ENCODE measurements at places on chromosomes 11 and 22.

DNA sequence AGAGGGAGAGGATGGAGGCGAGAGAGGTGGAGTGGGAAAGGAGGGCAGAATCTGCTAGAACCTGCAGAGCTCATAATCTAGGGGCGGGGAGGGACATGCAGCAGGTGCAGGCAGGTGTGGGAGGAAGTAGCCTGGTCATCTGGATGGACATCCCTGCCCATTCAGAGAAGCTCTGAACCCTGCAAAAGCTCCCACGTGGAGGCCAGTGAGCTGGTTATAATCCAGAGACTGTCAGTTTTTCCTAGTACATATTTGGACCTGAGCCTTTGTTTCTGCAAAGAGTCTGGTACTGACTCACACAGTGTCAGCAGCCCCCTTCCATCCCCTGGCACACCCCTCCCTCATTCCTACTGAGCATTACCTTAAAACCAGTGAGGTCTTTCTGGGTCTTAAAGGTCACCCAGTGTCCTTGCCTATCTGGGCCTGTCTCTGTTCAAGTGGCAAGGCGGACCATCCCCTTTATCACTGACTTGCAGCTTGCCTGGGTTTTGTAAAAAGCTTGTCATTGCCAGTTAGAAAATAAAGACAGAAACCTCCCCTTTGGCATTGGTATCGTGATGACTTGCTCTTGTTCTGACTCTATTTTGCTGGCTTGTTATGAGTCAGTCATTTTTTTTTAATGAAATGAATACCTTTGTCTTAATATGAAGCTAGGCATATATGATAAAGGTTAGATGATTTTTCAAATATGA lies 26.1 kb downstream of the PTPRJ start:
- peak; percentile 42 for ATAC-seq

GRCh38 chr11:32786811-32787210 lies 7.7 kb downstream of the CCDC73 start:
- ATAC-seq, result no peak

GRCh38 chr11:1820463-1821325 lies 14.1 kb upstream of the SYT8 start:
- ATAC-seq, result no peak

DNA sequence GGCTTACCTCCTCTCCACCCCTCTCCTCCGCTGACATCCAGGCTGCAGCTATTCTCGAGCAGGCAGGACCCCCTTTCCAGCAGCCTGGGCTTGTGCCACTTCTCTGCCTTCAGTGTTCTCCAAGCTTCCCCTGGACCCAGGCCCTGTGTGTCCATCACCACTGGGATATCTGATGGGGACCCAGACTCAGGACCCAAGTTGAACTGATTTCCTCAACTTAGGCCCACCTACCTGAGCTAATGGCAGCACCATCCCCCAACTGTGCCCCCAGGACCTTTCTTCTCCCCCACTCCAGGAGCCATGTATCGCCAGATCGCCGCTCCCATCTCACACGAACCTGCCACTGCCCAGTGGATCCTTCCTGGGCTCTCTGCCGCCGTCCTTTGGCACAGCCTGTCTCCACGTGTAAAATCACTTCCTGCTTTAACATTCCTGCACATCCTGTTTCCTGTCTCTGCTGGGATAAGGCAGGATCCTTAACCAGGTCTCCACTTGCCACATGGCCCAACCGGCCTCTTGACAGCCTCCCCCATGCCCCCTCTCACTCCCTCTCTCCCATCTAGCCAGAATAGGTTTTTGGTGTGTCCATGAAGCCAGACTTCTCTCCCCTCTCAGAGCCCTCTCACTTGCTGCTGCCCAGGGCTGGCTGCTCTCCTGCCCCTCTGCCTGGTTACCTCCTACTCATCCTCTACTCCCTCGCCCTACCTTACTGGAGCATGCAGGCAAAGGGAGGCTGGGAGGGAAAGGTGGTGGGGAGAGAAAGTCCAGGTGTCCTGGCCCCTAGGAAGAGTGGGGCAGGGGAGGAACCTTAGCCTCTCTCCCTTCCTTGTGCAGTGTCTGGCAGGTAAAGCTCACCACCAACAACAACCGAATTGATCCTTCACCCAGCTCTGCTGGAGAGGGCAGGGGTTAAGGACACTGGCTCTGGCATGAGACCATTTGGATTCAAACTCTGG lies 9.4 kb downstream of the SPATA19 start:
- ATAC-seq, result peak; percentile 22

GRCh38 chr11:117733316-117733715 lies 63.7 kb downstream of the DSCAML1 start:
- ATAC-seq, result no peak

DNA sequence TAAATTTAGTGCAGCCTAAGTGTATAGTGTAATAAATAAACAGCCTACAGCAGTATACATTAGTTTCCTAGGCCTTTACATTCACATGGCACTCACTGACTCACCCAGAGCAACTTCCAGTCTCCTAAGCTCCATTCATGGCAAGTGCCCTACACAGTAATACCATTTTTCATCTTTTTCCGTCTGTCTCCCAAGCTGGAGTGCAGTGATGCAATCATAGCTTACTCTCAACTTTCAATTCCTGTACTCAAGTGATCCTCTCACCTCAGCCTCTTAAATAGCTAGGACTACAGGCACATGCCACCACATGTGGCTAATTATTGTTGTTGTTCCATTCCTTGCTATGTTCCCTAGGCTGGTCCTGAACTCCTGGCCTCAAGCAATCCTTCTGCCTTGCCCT lies 54.4 kb downstream of the FCHSD2 start:
- no peak for ATAC-seq

- ATAC-seq, result no peak
These were observed 549.3 kb downstream of the METTL15 start for GRCh38 chr11:28657378-28658030.

DNA sequence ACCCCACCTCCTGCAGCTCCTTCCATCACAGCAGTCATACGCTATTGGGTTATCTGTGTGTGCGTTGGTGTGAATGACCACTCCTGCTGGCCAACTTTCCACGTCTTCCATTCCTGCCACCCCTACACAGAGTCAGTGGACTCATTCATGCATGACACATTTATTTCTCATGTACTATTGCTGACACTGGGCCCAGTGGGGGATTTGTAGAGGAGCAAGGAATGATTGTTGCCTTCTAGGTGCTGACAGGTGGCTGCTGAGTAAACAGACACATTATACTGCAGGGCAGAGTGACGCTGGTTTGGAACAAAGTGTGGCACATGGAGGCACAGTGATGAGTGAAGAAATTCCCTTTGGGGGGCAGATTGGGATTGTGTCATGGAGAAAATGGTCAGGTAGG lies 113.9 kb downstream of the CCDC81 start:
- ATAC-seq, result no peak

GRCh38 chr11:66855574-66856495 lies 1.0 kb upstream of the LRFN4 start:
- ATAC-seq, result peak; percentile 85

DNA sequence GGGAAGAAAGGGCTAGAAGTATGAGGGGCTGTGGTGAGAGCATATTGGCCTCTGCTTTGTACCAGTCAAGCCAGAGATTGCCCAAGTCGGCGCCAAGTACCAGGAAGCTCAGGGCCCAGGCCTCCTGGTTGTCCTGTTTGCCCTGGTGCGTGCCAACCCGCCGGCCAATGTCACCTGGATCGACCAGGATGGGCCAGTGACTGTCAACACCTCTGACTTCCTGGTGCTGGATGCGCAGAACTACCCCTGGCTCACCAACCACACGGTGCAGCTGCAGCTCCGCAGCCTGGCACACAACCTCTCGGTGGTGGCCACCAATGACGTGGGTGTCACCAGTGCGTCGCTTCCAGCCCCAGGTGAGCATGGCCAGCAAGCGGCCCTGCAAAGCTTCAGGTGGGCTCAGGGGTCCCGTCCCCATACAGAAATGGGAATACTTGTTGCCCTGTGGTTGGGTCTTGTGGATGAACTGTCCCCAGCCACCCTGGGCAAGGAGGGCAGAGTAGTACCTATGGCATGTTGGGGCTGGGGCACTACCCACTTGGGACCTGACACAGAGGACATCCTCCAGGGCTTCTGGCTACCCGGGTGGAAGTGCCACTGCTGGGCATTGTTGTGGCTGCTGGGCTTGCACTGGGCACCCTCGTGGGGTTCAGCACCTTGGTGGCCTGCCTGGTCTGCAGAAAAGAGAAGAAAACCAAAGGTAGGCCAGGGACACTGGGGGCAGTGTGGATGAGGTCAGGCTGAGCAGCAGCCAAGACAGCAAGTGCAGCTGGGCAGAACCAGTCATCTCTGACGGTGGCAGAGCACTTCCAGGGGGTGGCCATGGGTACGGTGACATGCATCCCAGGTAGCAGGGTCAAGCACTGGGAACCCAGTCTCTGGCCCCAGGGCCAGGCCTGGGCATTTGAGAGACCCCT lies 2.1 kb downstream of the TMEM25 start:
- ATAC-seq, result no peak

GRCh38 chr11:123302751-123303195 lies 107.7 kb upstream of the CLMP start:
- no peak for ATAC-seq

GRCh38 chr11:36345084-36345511 lies 49.0 kb downstream of the PRR5L start:
- ATAC-seq, result no peak

DNA sequence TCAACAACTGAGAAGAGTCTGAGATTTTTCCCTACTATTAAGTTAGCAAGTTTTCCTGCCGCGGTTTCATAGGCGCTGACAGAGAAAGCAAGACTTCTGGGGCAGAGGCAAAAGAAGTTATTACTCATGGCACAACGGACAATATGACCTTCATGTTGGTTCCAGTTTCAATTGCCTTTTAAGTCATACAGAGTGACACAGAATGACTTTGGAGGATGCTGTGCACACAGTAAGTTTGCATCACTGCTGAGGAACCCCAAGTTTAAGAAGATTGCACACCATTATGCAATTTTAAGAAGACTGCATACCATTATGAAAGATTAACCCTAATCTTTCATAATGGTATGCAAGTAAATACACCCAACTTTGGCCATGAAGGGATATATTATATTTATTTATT lies 626.5 kb upstream of the CHORDC1 start:
- no peak for ATAC-seq

DNA sequence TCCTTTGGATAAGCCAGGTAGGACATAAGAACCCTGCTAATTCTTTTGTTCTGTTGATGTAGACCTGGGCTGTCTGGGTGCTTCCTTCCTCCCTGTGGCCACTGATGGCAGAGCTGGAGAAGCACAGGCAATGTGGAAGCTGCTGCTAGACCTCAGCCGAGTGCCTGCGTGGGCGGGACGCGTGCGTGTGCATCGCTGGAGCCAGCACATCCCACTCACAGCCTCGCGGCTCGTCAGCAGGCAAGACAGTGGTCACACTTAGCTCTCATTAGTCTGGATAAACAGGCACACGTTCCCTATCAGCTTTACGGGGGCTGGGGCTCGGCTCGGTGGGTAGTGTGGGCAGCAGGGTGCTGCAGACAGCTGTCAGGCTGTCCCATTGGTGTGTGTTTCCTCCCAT lies 155.7 kb downstream of the GRIK4 start:
- no peak for ATAC-seq

DNA sequence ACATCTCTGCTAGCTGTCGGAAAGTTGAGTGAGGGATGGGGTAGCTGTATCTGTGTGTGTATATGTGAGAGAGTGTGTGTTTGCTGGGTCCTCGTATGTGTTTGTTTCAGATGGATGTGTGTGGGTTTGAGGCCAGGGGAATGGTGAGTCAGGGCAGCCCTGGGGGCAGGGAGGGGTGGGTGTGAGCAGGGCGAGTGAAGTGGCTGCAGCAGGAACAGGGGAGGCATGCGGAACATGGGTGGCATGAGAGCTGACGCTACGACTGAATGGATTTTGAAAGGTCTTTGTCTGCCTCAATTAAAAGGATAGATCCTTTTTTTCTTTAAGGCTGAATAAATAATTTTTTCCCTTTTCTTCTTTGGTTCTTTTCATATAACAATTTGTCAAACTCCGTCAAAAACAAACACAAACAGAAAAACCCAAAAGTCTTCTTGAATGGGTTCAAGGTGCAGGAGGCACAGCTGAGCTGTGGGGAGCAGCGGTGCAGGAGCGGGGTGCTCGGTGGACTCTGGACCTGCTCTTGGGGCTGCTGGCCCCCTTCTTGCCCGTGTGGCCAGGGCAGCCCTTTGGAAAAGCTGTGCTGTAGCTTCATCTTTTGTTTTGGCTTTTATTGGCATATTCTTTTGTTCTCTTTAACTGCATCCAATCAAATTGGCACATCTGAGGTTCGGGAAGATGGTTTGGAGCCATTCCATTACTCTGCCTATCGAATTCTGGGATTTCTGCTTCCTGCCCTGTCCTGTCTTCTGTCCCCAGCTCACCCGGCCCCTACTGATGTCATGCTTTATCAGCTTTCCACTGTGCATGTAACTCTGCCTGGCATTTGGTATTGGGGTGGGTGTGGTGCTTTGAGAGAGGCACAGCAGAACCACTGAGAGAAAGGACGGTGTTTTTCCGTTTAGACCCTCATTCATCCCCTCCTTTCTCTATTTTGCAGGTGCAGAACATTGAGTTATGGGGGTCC lies 80.1 kb downstream of the ADAMTS15 start:
- peak; percentile 63 for ATAC-seq

GRCh38 chr11:86388198-86388597 lies 13.5 kb downstream of the CCDC81 start:
- no peak for ATAC-seq
